ENCODE measurements at places on chromosomes 7 and 10.

DNA sequence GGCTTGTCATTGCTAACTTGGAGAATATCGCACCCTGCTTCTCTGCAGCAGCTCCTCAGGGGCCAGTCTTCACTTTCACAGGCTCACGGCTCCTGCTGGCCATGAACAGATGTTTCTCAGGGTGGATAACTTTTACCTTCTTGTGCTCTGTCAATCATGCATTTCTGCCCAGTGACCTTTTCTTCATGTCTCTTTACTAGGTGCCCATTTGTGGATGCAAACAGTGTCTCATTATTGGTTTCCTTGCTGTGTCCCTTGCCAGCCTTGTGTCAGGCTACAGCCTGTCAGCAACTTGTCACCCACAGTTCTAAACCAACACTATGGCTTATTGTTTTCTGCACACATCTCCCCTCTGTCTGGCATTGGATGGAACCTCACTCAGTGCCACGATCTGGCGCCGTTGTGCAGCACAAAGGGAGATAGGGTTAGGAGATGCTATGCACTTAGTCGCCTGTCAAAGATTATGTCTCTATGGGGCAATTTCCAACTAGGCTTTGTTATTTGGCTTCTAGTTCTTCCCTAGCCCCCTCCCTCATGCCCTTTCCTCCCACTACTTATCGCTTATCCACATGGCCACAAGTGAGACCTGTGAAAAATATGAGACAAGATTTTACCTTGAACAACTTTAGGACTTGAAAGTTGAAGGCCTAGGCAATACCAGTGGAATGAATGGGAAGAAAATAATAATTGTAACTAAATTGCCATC, 45.7 kb upstream of the NXPH1 start:
- no peak for DNase-seq

DNA sequence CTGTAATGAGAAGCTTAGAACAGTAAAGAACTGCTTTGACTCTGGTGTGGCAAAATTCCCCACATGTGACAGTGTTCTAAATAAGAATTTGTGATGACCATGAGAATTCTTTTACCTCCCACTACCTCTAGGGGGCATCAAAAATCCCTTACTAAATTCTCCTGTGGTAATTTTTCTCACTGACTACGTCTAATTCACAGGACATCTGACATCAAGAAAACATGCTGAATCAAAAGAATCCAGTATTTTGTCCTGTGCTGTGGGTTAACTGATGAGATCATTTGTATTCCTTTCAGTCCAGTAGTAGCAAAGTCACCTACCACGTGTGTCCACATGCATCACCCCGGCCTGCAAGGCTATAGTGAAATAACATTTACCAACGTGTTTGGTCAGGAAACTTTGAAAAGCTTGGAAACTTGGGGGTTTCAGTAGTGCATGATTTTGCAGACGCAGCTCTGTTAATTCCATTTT, 103.8 kb downstream of the ATE1 start:
- DNase-seq = no peak

GRCh38 chr10:130743751-130744271, 567.7 kb downstream of the TCERG1L start:
- DNase-seq = no peak

DNA sequence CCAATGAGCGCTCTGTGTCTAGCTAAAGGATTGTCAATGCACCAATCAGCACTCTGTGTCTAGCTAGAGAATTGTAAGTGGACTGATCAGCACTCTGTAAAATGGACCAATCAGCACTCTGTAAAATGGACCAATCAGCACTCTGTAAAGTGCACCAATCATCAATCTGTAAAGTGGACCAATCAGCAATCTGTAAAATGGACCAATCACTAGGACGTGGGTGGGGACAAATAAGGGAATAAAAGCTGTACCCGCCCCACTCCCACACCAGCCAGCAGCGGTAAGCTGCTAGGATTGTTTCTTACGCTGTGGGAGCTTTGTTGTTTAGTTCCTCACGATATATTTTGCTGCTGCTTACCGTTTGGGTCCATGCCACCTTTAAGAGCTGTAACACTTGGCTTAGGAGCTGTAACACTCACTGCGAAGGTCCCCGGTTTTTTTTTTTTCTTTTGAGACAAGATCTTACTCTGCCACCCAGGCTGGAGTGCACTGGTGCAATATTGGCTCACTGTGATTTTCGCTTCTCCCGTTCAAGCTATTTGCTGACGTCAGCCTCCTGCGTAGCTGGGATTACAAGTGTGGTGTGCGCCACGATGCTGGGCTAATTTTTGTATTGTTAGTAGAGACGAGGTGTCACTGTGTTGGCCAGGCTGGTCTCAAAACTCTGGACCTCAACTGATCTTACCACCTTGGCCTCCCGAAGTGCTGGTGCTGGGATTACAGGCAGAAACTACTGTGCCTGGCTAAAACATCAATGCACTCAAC, 184.8 kb downstream of the PTPN20 start:
- peak; percentile 58 for DNase-seq

DNA sequence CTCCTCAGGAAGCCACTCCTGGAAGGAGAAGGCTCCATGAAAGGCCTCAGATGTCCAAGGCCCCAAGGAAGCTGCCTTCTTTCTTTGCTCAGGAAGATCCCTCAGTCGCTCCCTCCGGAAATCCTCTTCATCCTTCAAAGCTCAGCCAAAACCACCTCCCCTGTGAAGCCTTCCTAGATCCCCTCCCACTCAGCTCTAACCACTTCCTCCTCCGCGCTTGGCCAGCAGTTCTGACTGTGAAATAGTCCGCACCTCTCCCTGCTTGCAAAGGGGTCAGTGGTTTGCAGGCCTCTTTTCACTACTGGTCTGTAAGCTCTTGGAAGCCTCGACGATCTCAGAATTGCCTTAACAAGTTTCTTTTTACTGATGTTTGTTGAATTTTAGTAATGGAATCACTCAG, 23.9 kb downstream of the PYROXD2 start:
- DNase-seq = no peak

- DNase-seq = no peak
Observed at GRCh38 chr10:30493609-30494530, 59.9 kb downstream of the MAP3K8 start.

DNA sequence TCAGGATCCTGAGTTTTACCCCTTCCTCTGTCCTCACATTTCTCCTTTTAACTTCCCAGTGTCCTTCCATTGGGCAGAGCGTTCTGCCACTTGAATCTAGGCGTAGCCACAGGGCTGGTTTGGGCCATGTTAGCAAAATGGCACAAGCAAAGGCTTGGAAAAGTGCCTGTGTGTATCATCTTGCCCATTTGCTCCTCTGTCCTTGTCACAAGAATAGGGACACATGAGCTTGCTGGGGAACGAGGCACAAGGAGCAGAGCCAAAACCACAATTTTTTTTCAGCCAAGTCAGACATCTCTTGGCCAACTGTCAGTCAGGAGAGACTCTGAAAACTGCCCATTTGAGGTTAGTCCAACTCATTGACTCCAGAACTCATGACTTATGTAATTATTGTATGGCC, 285.2 kb downstream of the ZNF248 start:
- DNase-seq = no peak
